Activated CD4-positive, alpha-beta T cell treated with anti-CD3 and anti-CD28 coated beads, Interleukin-2, amount 10 ng/mL, durations not matched to agents 7 days and 5 days (primary cell): ENCODE measurements at places on chromosomes 12 and 14. TPM values are rescaled to one million over a fixed set of nuclear protein-coding genes. Genes with fewer than 3 reads are reported as not detected.

LGMN gene
- total RNA-seq: 4.7 TPM

PSME2 gene
- 644 TPM for total RNA-seq

DIO3 gene
- not detected for total RNA-seq

SERPINA4 gene
- not detected for total RNA-seq

SLC22A17 gene
- total RNA-seq: 3.4 TPM

ACSS3 gene
- total RNA-seq: not detected

HOXC10 gene
- not detected for total RNA-seq

GLI1 gene
- total RNA-seq: 0.52 TPM

DNA sequence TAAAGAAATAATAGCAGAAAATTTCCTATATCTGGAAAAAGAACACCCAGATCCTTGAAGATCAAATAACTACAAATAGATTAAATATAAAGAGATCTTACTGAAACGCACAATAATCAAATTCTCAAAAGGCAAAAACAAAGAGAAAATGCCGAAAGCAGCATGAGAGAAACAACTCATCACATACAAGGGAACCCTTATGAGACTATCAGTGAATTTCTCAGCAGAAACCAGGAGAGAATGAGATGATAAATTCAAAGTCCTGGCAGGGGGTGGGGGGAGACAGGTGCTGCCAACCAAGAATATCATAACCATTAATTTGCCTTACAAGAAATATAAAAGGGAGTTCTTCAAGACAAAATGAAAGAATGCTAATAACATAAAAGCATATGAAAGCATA lies 73.7 kb downstream of the CEP128 start:
- no peak overlapping the region for H3K27ac ChIP-seq
- H3K36me3 ChIP-seq: peaks cover 26% of the 10 kb centered on the region
- H3K27me3 ChIP-seq: no peaks in the 10 kb centered on the region
- no peaks in the 10 kb centered on the region for H3K4me1 ChIP-seq
- H3K4me3 ChIP-seq: no peak overlapping the region

- peak overlapping the region; percentile 89 for H3K27ac ChIP-seq
- H3K36me3 ChIP-seq: peaks cover 70% of the 10 kb centered on the region
- peak overlapping the region; percentile 65 for H3K4me3 ChIP-seq
- H3K4me1 ChIP-seq: peaks cover 95% of the 10 kb centered on the region
Measured at GRCh38 chr14:61444215-61444768, 122.9 kb downstream of the PRKCH start.

DNA sequence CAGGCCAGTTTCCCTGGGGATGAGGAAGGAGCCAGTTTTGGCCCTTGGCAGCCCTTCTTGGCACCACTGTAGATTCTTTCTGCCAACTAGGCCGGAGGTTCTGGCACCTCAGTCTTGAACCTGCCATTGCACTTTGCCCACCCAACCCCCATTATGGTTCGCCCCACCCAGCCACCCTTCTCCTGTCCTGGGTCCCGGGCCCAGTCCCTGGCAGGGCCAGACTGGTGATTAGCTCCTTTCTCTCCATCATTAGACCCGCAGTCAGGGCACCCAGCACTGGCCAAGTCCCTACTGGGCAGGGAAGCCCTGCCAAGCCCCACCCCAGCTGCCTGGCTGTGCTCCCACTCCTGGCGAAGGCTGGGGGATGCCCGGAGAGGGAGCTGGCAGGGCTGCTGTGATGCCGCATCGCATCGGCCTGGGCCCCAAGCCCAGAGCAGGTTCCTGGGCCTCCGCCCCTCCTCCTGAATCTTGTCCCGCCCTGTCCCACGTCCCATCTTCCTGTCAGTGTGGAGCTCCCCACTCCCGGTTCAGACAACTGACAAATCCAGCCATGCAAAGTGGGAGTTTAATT lies 9.8 kb downstream of the FAM222A start:
- no peaks in the 10 kb centered on the region for H3K4me1 ChIP-seq
- no peak for DNase-seq
- H3K27ac ChIP-seq: no peak overlapping the region
- peaks cover 11% of the 10 kb centered on the region for H3K27me3 ChIP-seq
- no peak overlapping the region for H3K4me3 ChIP-seq

DNA sequence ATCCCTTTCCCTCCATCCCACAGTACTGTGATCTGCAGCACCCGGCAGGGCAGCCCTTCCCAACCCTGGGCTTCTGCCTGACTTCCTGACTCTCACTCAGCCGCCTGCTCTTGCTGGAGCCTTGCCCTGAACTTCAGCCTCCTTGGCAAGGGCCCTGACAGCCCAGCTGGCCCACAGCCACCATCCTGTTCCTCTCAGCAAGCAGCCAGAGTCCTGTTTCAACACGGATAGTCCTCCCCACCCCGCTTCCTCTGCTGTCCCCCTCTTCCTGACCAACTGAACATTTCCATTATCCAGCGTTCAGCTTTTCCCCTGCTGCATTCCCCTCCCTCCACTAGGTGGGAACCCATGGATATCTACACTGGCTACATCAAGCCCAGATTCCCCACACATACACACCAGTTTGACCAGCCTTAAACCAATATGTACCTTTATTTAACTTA lies 74.0 kb upstream of the MDM1 start:
- peaks cover 1% of the 10 kb centered on the region for H3K36me3 ChIP-seq
- no peak for DNase-seq
- H3K27ac ChIP-seq: no peak overlapping the region
- H3K27me3 ChIP-seq: peaks cover 7% of the 10 kb centered on the region

DNA sequence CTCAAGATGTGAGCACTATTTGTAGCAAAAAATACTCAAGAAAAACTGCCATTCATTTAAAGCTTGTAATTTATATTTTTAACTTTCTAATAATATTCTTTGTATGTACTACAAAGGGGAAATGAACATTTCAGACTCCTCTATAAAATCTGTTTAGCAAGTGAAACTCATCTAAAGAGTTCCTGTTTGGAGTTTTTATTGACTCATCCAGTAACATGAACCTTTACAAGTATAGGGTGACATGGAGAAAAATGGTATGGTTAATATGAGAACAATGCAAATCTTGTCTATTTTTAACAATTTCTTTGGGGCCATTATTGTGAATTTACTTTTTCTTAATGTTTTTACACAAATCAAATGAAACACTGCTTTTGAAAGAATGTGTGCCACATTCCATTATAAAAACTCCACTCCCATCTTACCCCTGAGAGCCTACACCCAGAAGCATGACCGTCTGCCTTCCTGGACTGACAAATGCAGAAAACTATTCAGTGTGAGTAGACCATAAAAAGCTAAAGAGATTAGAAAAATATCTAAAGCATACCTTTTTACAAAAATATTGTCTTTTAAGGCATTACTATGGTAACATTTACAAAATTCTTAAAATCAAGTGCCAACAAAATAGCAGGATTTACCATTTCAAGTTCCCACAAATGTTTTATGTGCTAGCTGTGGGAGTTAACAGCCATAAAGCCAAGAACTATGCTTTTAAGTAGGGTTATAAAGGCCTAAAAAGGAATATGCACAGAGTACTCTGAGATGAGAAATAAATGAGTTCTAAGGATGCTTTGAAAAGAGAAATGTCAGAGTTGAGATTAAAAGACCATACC lies 144.0 kb downstream of the ADAMTS20 start:
- no peak overlapping the region for H3K4me3 ChIP-seq
- H3K27ac ChIP-seq: no peak overlapping the region
- no peaks in the 10 kb centered on the region for H3K27me3 ChIP-seq
- no peak for DNase-seq
- no peaks in the 10 kb centered on the region for H3K36me3 ChIP-seq

- H3K4me3 ChIP-seq: no peak overlapping the region
- DNase-seq: peak; percentile 50
- H3K4me1 ChIP-seq: peaks cover 15% of the 10 kb centered on the region
- no peaks in the 10 kb centered on the region for H3K27me3 ChIP-seq
- H3K36me3 ChIP-seq: peaks cover 2% of the 10 kb centered on the region
- peak overlapping the region; percentile 86 for H3K27ac ChIP-seq
Measured at GRCh38 chr14:98444077-98444476, 827.9 kb downstream of the BCL11B start.

GRCh38 chr14:97900196-97900854 lies 1103.1 kb downstream of the VRK1 start:
- no peaks in the 10 kb centered on the region for H3K4me1 ChIP-seq
- H3K36me3 ChIP-seq: no peaks in the 10 kb centered on the region
- H3K4me3 ChIP-seq: no peak overlapping the region
- no peak overlapping the region for H3K27ac ChIP-seq
- no peak for DNase-seq

DNA sequence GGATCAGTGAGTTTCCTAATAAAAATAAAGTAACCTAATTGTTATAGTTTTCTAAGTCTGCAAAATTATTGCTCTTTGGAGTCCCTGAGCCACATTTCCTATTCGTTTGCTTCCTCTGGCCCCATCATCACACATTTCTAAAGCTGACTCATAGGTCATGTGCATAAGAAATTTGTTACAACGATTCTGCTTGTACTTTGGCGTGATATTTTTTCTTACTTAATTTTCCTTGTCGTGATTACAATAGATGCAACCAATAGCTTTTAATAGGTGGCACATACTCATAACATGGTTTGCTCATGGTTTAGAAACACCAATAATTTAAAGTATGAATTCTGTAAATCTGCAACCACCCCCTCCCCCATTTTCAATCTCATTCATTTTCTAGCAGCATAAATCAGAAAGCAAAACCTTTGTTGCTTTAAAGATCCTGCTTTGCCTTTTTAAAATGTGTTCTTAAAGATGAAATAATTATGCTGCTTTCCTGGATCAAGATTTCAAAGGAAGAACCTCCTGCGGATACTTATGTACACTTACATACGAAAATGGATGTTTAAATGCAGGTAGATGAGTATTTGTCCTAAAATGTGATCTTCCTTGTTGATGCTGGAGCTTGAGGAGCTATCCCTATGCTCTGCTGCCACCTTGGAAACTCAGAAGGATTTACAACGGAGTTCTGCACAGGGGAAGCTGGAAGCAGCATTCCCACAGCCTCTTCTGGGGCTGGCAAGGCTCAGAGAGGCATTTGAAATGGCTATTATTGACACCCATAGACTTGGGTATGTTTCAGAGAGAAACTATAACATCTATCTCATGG lies 1.7 kb upstream of the FLRT2 start:
- H3K4me1 ChIP-seq: peaks cover 11% of the 10 kb centered on the region
- H3K36me3 ChIP-seq: peaks cover 1% of the 10 kb centered on the region
- H3K27ac ChIP-seq: no peak overlapping the region
- no peak overlapping the region for H3K4me3 ChIP-seq
